Mucosa of gallbladder (tissue), 1 donor: ENCODE measurements at places on chromosomes 16 and 17. TPM values are rescaled to one million over a fixed set of nuclear protein-coding genes. Genes with fewer than 3 reads are reported as not detected.

DNA sequence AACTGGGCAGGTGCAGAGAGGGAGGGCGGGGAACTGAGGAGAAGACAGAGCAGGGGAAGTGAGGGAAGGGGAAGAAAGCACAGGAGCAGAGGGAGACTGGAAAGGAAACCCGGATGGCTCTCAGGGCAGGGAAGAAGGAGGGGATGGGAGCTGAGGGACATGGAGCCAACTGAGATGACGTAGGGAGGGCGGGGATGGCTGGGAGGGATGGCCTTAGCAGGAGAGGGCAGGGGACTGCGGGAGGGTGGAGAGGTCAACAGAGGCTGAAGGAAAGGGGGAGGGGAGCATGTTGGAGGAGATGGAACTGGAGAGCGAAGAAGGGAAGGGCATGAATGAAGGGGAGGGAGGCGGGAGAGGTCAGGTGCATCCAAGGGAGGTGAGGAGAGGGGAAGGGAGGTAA is 81.9 kb downstream of the KCNJ12 start:
- no peak for DNase-seq

GRCh38 chr17:82126556-82127314 is 28.7 kb upstream of the FASN start:
- no peak for DNase-seq

GRCh38 chr17:512926-513325 is 160.3 kb upstream of the RPH3AL start:
- no peak for DNase-seq

- DNase-seq: no peak
Measured at GRCh38 chr16:73124097-73124652, 76.2 kb upstream of the ZFHX3 start.

Gene KRT16
- total RNA-seq: not detected

GRCh38 chr17:27322026-27322425 is 28.1 kb downstream of the WSB1 start:
- DNase-seq: peak; percentile 6

DNA sequence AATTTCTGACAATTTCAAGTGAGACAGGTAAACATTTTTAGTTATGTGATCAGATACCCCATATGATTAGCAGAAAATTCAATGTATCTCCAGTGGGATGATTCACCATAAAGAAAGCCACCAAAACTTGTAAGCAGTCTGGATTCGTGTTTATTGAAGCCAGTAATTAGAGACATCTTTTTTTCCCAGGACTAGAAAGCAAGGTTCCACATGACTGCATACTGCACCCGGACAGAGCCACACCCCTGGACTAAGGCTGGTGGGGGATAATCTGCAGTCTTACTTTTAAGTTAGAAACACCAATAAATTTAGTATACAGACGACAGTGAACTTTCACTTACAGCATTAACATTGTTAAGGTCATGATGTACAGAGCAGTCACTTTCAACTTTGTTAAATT is 24.2 kb upstream of the CMTM4 start:
- no peak for DNase-seq

DNA sequence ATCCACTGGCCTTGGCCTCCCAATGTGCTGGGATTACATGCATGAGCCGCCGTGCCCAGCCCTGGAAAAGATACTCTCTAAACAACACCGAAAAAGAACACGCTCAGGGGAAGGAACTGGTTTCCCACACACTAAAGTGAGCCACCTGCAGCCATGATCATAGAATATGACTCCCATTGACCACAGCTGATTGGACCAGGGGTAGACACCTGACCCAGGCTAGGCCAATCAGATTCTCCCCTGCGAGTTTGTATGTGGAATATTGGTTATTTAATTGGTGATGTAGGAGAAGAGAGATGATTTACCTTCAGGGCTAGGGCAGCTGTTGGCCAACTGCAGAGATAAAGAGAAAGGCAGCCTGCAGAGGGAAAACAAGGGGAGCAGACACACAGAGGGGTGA is 9.0 kb upstream of the GGA2 start:
- no peak for DNase-seq

- no peak for DNase-seq
Measured at GRCh38 chr17:65584604-65585521, 23.4 kb upstream of the AXIN2 start.

GRCh38 chr17:63041722-63042121 is 75.7 kb downstream of the TANC2 start:
- DNase-seq: no peak

Gene SLC25A10
- total RNA-seq: 34.1 TPM

DNA sequence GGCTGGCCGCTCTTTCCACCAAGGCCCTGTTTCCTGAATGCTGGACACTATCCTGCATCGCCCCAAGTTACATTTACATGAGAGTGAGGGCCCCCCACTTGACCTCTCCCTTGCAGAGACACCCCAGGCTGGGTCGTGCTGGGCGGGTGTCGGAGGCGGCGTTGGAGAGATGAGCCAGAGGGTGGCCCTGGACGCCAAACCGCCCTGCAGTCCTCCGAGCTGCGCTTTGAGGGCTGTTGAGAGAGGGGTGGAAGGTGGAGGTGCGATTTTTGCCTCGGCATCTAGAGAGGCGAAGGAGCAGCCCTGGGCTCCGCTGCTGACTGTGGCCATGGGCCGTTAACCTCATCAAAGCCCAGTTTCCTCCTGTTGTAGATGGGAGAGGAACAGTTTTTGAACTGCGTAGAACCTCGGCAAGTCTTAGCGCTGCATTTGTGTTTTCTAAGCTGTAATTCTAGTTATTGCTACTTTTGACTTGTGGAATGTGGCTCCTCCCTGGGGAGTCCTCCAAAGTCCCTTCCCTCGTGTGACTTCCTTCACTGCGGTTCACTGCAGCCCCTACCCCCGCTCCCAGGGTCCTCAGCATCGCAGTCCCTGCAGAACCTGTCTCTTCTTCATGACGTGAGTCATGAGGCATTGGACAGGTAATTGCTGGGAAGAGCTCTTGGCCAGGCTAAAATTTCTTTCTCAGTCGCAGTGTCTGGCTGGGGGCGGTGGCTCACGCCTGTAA is 986 bp upstream of the ELOB start:
- no peak for DNase-seq

Gene ZNF213
- total RNA-seq: 18.4 TPM

Gene MYLK3
- 1.2 TPM for total RNA-seq

GRCh38 chr17:60146206-60146605 is 3.6 kb upstream of the CA4 start:
- no peak for DNase-seq

Gene RPTOR
- 37.5 TPM for total RNA-seq

- DNase-seq: peak; percentile 83
Measured at GRCh38 chr16:89720813-89721545, at the start of the genes VPS9D1 and ZNF276. Gene VPS9D1 (minus strand): TSS chr16:89720898. CDS start chr16:89720861, 37 bp downstream. Gene ZNF276 (plus strand): TSS chr16:89721537. CDS start chr16:89721641, 104 bp downstream.

- no peak for DNase-seq
Measured at GRCh38 chr17:43328650-43329049, 70.1 kb upstream of the ARL4D start.

DNA sequence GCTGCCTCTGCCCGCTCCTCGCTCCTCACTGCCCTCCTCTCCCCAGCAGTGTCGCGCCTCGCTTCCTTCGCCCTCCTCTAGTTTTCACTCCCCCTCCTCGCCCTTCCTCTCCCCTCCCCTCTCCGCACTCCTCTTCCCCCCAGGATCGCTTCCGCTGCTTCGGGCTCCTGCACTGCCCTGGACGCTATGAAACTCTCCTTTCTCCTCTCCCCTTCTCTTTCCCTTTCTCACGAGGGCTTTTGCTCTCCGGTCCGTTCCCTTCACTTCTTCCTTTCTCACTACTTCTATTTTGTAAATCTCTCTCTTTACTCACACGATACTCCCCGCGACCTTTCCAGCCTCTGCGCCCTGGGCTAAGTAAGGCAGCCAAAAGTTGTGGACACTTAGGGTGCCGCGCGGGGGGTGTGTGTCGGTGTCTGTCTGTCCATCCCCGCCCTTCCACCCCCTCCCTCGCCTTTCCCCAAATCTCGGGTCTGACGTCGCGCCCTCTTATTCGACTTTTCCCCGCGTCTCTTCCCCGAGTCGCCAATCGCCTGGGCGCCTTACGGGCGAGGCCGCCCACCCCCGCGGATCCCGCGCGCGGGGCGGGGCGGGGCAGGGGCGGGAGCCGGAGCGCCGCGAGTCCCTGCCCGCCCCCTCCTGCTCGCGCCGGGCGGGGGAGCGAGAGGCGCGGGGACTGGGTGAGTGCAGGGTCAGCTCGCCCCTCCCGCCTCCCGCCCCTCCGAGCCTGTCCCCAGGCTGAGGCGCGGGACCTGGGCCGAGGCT is at the start of gene IRX3:
Gene IRX3, minus strand, starts transcription at position 422 of the 765 bp plus-strand sequence. CDS start 737 bp downstream, outside the sequence.
- no peak for DNase-seq

- no peak for DNase-seq
Measured at GRCh38 chr16:47958726-47959125, 197.1 kb downstream of the ABCC12 start.

Gene PRAC2
- not detected for total RNA-seq

- DNase-seq: no peak
Measured at GRCh38 chr16:67182288-67182687, 1.5 kb downstream of the MATCAP1 start.

- no peak for DNase-seq
Measured at GRCh38 chr17:10120109-10120485, 78.3 kb downstream of the GAS7 start.

GRCh38 chr17:59377410-59377809 is 46.0 kb downstream of the YPEL2 start:
- no peak for DNase-seq

Gene SLFN12L
- total RNA-seq: 3.3 TPM

GRCh38 chr16:89360760-89361435 is 129.5 kb downstream of the ANKRD11 start:
- no peak for DNase-seq

Gene CCL17
- total RNA-seq: not detected

- no peak for DNase-seq
Measured at GRCh38 chr16:3690980-3691720, 26.2 kb downstream of the TRAP1 start.

DNA sequence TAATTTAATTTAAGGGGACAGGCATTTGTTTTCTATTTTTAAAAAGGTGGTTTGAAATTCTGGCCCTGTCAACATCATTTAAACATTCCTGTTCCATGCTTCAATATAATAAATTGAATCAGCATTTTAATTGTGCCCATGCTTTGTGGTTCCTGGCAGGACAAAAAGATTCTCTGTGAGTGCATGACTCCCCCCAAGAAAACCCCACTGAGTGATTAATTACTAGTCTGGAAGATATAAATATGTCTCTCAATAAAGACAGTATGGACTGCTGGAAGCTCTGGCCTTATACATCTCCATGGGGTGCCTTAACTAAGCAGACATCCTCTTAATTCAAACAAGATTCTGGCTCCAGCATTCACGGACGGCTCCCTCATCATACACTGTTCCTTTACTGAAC is 95.0 kb upstream of the PSMD7 start:
- no peak for DNase-seq

GRCh38 chr17:56786989-56787482 is 46.7 kb downstream of the C17orf67 start:
- DNase-seq: peak; percentile 31

- DNase-seq: no peak
Measured at GRCh38 chr16:57748596-57748995, 13.0 kb downstream of the KATNB1 start.

Gene SAMD14
- 8.8 TPM for total RNA-seq

Gene STH
- not detected for total RNA-seq

- DNase-seq: peak; percentile 58
Measured at GRCh38 chr16:89922884-89923639, at the start of gene TUBB3. Gene TUBB3 (plus strand): TSS chr16:89923342. CDS start chr16:89923402, 60 bp downstream.

DNA sequence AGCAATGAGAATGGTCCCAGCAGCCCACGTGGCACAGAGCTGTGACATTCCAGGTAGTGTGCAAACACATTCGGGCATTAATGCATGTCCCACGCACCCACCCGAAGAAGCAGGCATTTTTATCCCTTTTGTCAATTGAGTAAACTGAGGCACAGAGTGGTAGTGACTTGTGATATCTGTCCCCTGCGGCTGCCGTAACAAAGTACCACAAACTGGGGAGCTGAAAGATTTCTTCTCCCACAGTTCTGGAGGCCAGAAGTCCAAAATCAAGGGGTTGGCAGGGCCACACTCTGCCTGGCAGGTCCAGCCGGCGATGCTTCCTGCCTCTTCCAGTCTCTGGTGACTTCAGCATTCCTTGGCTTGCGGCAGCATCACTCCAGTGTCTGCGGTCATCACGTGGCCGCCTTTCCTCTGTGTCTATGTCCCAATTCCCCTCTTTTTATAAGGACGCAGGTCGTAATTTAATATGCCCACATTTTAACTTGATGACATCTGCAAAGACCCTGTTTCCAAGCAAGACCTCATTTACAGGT is 221.9 kb upstream of the GSE1 start:
- no peak for DNase-seq

DNA sequence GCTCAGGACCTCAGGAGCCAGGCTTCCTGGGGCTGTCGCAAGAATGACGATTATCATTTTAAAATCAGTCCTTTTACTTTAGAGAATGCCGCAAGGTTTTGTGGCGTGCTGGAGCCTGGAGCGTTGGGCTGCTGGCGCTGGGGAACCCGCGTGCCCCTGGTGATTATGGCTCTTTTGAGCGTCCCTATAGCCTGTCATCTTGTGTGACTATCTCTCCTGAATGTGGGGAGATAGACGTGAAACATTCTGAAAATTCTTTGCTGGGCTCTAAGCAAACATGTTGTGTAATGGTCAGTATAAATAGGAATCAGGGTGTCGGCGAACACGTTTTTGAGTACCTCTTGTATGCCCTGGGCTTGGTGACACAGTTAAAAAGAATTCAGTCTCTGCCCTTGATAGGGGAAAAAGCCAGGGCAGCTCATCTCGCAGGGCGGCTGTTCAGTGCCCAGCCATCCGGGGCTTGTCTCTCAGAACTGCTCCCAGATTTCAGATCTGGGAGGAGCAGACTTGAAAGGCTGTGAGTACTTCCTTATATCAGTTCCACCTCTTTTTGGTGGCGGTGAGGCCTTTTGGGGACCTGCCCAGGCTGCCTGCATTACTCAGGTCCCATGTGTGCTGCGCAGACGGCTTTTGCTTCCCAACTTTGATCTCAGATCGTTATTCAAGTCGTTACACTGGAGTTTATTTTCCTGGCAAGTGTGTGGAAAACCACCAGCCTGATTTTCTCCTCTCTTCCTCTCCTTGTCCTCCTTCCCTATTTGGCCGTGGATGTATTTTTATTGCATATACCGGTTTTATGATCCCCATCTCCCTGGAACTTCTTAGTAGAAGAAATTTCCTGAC is 973 bp downstream of the SLC7A6 start:
- DNase-seq: no peak

DNA sequence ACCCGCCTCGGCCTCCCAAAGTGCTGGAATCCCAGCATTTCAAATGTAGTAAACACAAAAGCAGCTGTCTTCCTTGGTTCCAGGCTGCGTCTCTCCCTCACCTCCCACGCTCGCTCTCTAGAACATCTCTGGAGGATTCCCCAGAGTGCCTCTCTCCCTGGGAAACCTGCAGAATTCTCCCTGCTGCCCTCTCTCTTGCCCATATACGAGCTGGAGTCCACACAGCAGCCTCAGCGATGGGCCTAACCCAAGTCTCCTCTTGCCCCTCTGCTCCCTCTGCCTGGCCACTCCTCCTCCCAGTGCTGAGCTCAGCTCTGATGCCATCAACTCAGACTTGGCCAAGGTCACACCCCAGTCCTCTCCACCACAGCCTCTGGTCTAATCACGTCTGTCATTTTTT is 10.6 kb downstream of the GPRC5B start:
- no peak for DNase-seq

Gene FOXN1
- 0.06 TPM for total RNA-seq

Gene ZNF764
- total RNA-seq: 12.1 TPM
